ENCODE measurements at places on chromosomes 6 and 20.
A peak's percentile ranks its signal among the peaks of the same experiment; 100 is the strongest.

DNA sequence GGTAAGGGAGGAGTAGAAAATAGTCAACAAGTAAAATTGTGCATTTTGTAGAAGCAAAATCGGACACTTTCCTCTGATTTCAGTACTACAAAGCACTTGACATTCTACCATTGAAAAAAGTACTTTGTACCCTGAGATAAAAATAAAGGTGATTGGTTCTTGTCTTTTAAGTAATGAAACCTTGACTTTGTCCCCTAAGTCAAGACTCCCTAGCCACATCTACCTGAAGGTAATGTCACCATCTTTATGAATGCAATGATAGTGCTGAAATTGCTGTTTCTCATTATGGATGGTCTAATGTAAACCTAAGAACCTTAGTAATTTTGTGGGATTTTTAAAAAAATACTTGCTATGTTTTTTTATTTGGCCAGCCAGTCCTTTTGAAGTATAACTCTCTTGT lies 2.4 kb upstream of the MAN1A1 start:
- DNase-seq, result no peak

DNA sequence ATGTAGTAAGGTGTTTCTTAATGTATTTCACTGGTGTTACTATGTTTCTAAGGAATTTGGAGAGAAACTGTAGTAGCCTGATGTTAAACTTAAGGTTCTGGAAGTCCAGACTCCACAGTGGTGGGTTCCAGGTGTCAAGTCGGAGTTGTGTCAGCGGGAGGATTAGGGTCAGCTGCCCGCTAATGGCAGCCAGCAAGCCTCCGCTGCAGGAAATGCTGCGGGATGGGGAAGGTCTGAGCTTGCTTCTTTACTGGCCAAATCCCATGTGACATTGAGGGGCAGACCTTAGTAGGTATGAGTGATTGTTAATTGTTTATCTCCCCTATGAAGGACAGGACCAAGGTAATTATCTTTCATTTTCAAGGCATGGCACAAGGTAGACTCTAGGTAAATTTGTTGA lies 3.7 kb upstream of the ARID1B start:
- DNase-seq, result no peak

GRCh38 chr20:18740726-18741125 lies 72.9 kb upstream of the SCP2D1 start:
- no peak for DNase-seq

GRCh38 chr6:157079277-157079676 lies 244.0 kb downstream of the TMEM242 start:
- no peak for DNase-seq

DNA sequence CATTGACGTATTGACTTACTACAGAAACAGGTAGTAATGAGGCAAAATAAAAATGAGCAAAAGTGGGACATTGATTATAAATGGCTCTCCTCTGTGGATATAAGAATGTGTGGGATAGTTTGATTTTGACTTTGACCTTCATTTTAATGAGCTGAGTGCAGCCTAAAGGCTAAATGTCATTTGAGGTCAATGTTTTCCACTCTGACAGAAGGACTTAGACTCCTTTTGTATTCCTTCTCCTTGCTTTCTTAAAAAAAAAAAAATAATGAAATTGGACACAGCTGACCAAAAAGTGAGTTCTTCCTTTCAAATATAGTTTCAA lies 68.6 kb downstream of the MTFR2 start:
- DNase-seq, result no peak

DNA sequence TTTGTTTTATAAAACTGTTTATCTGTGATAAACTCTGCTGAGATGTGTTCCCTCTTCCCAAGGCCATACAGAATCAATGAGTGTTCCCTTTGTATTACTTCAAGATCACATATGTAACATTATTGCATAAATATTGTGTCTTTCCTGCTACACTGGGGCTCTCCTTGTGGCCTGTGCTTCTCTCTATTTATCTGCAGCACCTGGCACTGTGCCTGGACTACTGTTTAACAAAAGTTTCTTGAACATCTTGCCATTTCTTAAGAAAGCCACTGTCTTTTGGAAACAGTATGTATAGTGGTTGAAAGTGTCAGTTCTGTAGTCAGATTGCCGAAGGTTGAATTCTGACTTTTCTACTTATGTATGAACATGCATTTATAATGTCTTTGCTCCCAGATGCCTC lies 169.0 kb upstream of the SCGN start:
- DNase-seq, result no peak

DNA sequence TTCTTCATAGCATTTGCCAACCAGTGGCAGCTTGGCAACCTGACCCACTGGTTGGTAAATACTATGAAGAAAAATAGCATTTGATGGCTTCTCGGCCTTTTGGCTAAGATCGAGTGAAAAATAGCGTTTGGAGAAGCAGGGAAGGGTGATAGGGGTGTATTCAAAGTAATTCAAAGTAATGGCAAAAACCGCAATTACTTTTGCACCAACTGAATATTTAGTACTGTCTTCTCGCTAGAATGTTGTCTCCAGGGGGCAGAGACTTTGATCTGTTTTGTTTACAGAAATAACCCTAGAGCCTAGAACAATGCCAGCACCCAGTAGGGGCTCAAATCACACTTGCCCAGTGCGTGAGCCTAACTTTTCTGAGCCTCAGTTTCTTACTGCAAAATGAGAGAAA lies 106.1 kb downstream of the CDC5L start:
- no peak for DNase-seq

GRCh38 chr6:123393331-123393730 lies 243.4 kb downstream of the TRDN start:
- DNase-seq, result peak; percentile 24

DNA sequence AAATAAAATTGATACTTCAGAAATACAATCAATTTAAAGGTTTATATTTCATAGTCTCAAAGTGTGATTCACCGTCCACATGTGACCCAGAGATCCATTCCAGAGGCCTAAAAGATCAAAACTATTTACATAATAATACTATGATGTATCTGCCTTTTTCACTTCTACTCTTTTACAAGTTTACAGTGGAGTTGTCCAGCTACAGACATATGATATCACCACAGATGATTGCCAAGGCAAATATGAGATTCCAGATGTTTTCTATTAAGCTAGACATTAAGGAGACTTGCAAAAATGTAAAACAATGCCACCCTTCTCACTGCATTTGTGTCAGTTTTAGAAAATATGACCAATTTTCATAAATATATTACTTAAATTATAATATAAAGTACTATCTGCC lies 443.7 kb downstream of the GJA1 start:
- peak; percentile 30 for DNase-seq

DNA sequence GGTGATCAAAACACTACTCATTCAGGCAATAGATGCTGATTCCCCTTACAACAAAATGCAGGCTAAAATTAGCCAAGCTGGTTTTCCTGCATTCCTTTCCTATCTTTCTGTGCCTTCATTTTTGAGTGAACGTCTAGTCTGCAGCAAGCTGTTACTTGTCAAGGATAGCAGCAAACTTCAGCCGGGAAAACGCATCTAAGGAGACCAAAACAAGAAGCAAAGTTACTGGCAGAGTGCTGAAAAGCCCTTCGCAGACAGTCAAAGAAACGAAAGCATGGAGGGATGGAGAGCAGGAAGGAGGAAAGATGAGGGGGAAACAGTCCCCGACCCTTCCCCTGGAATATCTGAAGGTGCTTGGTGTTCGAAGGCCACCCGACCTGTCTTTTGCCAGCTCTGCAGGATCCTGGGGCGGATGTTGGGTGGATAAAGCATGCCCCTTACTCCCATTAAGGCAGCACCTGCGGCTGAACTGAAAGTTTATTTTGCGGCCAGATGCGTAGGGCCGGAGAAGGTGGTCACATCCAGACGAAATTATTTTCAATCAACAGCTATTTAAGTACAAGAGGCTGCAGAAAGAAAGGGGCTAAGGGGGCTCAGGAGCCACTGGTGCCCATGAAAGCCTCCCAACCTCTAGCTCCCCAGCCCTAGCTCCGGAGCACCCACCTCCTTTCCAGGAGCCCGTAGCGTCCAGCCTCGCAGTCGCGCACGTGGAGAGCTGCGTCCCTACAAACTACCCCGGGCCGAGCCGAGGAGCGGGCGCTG lies 538 bp downstream of the FERMT1 start:
- peak; percentile 92 for DNase-seq

GRCh38 chr6:148151896-148152643 lies 190.6 kb upstream of the SASH1 start:
- DNase-seq, result no peak

DNA sequence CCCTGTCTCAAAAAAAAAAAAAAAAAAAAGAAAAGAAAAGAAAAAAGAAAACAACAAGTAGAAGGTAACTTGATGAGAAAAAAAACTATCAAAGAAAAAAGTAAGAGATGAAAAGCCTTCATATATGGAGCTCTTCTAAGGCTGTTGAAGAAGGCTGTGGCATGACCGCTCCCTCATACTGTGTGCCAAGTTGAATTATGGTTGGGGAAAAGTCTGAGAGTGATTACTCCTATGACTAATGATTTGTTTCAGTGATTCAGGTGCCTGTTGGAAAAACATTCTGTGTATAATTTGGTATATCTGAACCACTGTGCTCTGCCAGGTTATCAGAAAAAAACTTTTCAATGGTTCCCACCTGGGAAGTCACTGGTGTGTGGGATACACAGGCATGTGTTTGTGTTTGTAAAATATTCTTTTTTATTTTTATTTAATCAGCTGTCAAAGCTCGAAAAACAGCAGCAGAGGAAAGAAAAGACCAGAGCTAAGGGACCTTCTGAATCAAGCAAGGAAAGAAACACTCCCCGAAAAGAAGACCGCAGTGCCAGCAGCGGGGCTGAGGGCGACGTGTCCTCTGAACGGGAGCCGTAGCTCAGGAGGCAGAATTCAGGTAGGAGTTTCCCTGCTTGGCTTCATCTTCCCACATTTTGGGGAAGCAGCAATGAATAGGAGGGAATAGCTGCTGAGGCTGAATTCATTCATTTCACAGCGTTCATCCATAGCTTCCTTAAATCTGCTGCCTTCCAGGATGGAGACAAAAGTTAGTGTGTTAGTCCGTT lies 69.7 kb upstream of the SCP2D1 start:
- DNase-seq, result no peak

DNA sequence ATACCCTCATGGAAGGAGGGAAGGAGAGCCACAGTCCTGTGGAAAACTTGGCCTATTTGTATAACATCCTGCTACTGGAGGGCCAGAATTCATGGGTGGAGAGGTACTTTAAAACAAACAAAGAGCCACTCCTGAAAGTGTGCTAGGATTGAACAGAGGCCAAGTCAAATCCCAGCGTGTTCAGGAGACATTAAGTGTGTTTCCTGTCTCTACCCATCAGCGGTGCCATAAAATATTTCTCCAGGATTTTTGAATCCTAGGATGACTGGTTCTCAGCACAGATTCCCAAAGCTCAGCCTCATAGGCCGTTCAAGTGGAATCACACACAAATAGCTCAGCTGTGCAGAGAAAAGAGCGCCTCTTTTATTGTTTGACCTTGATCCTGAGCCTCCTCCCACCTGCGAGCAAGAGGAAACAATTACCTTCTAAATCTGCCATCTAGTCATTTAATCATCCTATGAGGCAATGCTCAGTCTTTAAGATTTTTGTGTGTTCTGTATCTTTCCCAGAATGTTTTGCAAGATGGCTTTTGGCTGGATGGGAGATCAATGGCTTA lies 31.8 kb upstream of the RALGAPA2 start:
- no peak for DNase-seq

DNA sequence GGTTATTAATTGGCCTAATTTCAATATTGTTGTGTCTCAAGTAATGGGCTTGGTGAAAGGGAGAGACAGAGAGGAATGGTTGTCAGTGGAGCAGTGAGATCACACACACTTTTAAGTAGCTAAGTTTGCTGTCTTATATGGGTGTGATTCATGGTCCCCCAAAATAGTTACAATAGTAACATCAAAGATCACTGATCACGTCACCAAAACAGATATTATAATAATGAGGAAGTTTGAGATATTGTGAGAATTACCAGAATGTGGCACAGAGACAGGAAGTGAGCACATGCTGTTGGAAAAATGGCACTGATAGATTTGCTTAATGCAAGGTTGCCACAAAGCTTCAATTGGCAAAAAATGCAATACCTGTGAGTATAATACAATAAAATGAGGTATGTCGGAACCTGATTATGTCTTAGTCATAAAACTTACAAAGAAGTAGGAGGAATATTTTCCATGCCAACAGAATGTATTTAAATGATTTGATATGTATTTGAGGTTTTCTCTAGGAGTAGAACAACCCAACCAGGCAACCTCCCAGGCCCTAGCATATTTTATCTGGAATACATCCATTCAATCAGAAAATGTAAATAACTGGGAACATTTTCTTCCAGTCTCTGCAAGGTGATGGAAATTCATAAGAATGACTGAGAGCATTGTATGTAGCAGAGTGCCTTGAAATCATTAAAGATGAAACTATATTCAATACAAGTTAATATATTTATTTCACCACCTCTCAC lies 167.8 kb downstream of the CARMIL1 start:
- DNase-seq, result no peak

GRCh38 chr6:18263418-18264218 lies 712 bp downstream of the DEK start:
- DNase-seq, result peak; percentile 40

- DNase-seq, result no peak
These were observed 79.7 kb upstream of the MYLIP start for GRCh38 chr6:16049168-16049567.

- no peak for DNase-seq
These were observed 73.6 kb upstream of the TCF21 start for GRCh38 chr6:133815313-133815712.

DNA sequence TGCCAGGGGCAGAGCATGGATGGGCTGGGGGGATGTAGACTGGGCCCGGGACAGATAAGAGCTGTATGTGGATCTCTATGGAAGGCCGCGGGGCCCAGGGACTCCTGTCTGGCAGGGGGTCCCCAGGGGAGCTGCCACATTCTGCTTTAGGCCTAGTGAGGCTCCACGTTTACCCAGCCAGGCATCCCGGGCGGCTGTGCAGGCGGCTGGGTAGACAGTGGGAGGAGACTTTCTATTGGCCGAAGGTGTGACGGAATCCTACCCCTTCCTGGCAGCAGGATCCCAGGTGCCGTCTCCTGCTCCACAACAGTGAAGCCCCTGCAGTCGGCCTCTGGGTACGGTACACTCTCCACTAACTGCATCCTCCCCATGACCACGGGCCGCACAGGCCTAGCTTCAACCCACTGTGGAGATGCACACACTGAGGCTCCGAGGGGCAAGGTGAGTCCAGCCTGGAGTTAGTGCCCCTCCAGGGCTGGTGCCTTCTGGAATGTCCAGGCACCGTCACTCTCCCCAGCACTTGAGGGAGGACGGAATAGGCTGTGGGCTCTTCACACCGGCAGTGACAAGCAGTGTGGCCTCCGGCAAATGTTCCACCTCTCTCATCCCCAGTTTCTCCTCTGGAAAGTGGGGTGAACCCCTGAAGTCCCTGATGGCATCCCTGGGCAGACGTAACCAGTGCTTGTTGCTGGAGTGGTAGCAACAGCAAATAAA lies 36.8 kb upstream of the ZBP1 start:
- no peak for DNase-seq

- no peak for DNase-seq
These were observed 4.9 kb upstream of the GINS1 start for GRCh38 chr20:25402583-25402982.

DNA sequence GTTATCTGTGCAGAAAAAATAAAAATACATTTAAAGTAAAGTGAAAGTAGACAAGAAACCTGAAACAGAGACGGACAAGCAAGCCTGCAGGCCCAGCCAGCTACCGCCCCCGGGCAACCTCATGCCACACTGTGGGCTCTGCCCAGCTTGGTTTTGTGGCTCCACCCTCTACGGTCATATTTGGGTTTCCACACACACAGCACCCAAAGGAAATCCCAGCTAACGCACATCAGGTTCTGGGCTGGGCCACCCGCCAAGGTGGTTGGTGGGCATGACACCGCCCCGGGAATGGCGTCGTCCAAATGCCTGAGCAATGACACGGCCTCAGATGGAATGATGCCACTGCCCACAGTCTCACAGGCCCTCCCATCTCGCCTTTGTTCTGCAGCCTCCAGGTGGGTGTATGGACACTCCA lies 22.9 kb downstream of the FAM110A start:
- DNase-seq, result no peak

GRCh38 chr6:170344631-170345576 lies 38.3 kb downstream of the FAM120B start:
- no peak for DNase-seq

All from umbilical cord (tissue), 2 donors.